Uterus (tissue), 4 donors: ENCODE measurements at places on chromosomes 13 and 19. TPM values are rescaled to one million over a fixed set of nuclear protein-coding genes. Genes with fewer than 3 reads are reported as not detected.

The FBXO17 gene
- total RNA-seq = 47.6 TPM

The TEAD2 gene
- 41.8 TPM for total RNA-seq

The PLIN5 gene
- 11.1 TPM for total RNA-seq

The SHANK1 gene
- not detected for total RNA-seq

The PLVAP gene
- 204 TPM for total RNA-seq

The EPS8L1 gene
- 5.6 TPM for total RNA-seq

DNA sequence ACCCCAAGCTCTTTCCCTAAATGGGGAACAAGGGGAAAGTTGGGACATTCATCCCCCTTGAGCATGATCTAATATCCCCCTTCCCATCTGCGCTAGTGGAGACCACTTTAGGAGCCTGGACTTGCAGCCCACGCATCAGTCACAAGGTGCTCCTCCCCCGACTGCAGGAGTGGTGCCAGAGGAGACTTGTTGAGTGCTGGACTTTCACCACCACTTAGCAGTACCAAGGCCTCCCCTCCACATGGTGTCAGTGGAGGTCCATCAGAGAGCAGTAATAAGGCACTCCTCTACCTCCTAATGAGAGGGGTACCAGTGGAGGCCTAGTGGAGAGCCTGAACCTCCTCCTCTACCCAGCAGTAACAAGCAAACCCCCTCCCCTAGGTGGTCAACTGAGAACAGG, 22.5 kb downstream of the CAB39L start:
- DNase-seq = no peak

GRCh38 chr13:24119626-24120508, 40.7 kb upstream of the SPATA13 start:
- no peak for DNase-seq

- no peak for DNase-seq
Measured at GRCh38 chr13:24381541-24382265, 72.3 kb downstream of the C1QTNF9 start.

- no peak for DNase-seq
Measured at GRCh38 chr19:11463391-11463790, 17.5 kb downstream of the ELAVL3 start.

GRCh38 chr19:32363175-32363574, 17.8 kb downstream of the ZNF507 start:
- DNase-seq = no peak

DNA sequence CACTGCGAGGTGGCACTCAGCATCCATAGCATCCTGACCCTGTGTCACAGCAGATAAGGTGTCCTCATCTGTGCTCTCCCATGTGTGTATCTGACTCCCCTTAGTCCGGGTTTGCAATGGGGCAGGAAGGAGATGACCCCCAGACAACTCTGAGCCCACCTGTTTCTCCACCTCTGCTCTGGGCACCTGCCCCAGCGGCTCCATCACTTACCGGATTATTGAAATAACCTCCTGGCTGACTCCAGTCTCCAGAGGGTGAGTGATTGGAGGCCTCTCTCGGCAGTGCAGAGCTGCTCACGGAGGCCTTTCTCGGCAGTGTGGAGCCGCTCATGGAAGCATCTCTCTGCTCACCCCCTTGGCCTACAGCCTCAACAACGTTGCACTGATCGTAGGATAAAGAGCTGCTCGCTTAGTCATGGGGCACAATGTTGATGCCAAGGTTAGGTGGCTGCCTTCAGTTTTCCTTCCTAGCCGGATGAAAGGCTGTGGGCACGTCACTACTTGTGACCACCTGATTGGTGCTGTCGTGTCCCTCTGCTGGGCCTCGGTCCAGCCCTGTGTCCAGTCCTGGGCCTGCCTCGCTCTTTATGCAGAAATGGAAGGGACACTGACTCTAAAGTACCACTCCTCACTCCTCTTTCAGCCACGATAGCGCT, 67.6 kb downstream of the TEX29 start:
- DNase-seq = no peak

DNA sequence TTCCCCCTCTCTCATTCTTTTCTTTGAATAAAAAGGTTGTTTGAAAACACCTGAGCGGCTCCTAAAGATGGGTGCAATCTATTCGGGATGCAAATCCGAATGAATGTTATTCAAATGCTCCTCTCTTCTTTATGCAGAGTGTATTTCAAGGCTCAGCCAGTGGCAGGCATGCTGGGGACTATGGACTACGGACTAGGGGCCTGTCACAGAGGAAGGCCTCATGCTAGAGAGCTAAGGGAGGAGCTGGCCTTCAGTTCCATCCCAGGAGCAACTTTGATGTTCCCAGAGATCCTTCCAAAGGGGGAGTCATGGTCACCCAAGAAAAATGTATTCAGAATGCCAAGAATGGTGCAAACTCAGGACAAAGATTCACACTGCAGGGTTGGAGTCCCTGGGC, 9.3 kb downstream of the ALOX5AP start:
- no peak for DNase-seq

DNA sequence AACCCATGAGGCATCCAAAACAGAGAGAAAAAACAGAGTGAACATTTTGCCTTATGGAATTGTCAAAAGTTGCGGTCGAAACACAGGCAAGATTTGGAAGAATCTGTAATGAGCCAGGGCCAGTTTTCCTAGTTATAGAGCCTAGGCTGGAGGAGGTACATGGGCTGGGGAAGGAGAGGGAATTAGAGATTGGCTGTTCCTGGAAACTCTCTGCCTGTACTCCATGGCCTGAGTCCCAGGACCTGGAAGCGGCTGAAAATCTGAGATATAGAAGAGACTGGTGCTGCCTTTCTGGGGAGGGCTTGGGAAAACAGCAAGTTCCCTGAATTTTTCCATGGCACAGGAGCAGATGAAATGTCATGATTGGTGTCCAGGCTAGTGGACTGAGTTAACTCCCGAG, 122.8 kb upstream of the KLF12 start:
- DNase-seq = no peak

DNA sequence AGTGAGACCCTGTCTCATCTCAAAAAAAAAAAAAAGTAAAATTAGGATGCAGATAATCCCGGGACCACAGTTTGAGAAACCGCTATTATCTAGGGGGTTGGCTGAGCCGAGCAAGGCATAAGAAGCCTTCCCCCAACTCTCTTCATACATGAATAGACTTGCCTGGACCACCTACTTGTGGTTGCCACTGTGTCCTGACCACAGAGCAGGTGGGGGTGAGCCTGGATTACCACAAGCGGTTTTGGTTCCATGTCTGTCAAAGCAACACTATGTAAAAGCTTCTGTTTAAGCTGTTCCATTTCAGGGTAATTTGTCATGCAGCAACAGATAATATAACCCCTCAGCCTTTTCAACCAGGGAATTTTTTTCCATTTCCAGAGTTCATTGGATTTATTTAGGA, 3.3 kb upstream of the NAPA start:
- DNase-seq = no peak
